NCI-H1694 (cell line): ENCODE measurements at places on chromosomes 16 and 17.

DNA sequence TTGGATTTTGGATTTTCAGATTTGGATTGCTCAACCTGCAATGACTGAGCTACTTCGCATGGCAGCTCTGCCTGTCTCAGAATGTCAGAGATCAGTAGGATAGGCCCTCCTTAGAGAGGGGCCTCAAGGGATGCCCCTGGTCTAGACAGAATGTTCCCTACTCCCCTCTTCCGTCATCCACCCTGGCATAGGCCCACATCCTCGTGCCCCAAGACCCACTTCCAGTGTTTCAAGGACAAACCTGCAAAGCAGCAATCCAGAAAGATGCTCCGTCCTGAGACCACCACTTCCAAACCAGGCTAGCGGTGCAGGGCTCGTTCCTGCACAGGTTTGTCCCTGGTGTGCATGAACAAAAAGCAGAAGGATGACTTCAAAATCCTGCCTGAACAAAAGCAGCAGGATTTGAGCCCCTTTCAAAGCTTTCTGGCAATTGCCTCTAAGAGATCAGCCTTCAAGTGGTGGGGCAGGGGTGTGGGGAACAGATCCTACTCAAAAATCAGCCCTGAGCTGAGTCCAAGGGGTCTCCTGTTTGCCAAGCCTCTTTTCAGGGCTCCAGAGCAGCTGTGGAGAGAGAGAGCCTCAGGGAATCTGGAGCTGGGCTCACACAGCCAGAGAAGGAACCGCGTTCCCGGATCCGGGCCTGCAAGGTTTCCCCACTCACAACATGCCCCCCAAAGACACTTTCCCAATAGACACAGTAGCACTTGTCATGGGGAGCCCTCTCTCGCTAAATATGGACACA lies 121.1 kb downstream of the SOCS1 start:
- no peak for DNase-seq

DNA sequence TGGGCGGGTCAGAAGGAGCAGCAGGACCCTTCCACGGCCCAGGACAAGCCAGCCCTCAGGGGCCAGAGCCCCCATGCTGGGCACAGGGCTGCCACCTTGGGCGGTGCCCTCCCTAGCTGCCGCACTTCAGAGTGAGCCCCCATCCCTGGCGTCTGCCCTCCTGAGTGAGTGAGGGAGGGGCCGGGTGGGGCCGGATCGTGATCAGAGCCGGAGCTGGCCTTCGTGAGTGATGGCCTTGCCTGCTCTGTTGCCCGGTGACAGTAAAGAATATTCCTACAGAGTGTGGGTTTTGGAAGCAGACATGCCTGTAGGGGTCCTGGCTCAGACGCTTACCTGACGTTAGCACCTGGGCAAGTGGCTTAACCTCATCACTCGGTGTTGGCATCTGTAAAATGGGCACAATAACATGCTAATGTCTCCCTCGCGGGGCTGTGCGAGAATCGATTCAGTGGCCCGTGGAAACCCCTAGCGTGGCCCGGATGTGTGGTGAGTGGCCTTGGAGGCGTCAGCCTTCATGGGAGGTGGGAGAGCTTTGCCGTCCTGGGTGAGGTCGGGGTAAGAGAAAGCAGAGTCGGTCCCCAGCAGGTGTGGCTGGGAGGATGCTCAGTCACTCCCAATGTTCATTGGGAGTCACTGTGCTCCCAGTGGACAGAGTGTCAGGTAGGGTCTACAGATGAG lies 26.1 kb downstream of the JPH3 start:
- DNase-seq, result no peak

DNA sequence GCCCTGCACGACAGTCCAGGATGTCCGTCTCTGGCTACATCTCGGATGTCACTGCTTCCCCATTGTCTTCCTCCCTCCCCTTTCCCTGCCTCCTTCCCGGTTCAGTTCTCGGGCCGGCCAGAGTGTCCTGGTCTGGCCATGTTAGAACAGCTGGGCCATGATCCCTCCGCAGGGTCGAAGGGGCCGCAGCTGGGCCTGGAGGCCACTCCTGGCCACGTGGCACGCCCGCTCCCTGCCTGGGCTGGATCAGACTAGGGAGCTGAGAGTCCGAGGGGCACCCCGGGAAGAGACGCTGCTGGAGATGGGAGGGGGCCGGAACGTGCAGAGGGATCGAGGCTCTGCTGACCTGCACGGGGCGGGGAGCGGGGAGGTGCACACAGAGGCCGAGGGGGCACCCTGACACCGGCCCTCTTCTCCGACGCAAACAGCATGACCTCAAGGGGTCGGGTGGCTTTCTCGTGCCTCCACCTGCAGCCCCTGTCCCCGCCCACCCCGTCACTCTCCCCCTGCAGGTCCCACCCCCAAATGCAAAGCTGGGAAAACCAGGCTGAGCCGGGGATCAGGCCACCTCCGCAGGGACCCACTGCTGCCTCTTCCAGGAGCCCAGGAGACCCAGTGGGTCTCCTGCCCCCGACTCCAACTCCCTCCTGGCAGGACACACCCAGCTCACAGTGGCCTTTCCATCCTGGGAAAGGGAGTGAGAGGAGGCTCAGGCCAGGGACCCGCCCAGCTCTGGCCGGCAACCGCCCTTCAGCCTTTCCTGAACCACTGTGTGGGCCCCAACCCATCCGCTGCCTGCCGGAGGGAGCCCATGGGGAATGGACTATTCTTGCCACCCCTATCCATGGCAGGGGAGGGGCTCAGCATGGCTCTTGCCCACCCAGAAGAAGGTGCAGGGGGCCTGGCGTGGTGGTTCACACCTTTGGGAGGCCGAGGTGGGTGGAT lies 38.5 kb downstream of the CTU2 start:
- DNase-seq, result no peak

DNA sequence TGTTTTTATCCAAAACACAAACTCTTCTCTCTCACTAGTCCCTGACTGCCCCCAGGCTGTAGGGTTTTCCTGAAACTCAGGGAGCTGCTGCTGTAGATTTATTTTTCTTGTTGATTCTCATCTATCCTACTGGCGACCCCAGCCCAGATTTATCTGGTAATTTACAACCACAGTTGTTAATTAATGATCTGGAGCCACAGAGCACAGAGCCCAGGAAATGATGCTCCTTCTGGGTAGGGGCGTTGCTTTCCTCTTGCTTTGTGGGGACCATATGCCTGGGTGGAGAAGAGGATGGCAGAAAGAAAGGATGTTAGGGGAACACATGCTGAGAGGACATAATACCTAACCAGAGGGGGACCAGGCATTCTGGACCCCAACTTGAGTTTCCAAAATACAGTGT lies 7.4 kb upstream of the ETV4 start:
- DNase-seq, result no peak

- DNase-seq, result no peak
These were observed 740 bp upstream of the SLC5A10 start for GRCh38 chr17:18950944-18951905.

GRCh38 chr17:82663381-82664275 lies 15.4 kb upstream of the WDR45B start:
- DNase-seq, result no peak

- DNase-seq, result no peak
These were observed 542 bp downstream of the SLC39A11 start for GRCh38 chr17:73091770-73092522.

DNA sequence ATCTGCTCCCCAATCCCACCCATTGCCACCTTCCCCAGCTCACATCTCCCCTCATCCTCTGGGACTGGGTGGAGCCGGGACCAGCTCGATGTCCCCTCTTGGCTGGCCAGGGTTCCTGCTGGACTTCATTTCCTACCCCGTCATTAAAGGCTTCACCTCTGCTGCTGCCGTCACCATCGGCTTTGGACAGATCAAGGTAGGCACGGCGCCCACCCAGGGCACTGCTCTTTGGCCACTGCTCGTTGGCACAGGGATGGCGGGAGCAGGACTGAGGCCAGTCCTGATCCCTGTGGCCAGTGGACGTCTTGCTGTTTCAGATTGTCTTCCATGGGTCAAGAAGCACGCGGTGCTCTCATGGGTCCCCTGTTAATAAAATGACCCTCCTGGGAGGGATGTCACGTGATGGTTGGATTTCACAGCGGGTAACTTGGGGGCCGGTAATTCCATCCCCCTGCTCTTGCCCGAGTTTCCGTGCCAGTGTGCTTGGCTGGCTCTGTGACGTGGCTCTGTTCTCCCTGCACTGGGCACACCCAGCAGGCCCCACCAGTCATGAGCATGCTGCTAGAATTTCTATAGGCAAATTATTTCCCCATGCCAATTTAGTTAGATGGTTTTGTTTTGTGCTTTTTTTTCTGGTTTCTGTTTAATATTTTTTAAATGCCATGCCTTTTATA lies 3.1 kb downstream of the SLC26A11 start:
- no peak for DNase-seq

GRCh38 chr16:68644296-68644695 lies 814 bp upstream of the CDH3 start:
- DNase-seq, result no peak

GRCh38 chr17:76368545-76368944 lies 14.8 kb upstream of the PRPSAP1 start:
- no peak for DNase-seq

- no peak for DNase-seq
These were observed 589 bp downstream of the XYLT2 start for GRCh38 chr17:50346313-50347116.

DNA sequence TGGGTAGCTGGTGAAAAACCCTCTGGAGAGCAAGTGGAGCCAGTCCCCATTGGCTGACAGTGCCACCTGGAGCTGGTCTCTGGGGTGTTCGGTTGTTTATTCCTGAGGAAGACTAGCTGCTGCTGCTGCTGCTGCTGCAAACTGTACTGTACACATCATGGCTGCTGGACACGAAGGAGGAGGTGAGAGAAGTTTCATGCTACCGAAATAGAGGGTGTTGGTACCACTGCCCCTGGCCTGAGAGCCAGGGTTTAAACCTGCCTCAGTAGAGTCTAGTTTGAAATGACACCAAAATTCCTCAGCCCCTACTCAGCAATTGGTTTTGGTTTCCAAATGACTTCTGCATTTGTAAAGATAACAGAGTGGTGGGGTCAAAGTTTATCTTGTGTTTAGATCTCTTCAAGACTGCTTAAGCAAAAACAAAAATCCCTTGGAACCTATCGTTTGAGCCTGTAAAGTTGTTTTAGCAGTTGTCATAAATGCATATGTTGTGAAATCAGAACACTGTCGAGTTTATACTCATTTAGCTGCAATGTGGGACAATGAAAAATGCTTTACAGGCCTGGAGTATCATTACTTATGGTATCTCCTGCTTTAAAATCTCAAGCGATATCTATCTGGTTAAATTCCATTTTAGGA lies 40.8 kb downstream of the CYB5B start:
- DNase-seq, result no peak

DNA sequence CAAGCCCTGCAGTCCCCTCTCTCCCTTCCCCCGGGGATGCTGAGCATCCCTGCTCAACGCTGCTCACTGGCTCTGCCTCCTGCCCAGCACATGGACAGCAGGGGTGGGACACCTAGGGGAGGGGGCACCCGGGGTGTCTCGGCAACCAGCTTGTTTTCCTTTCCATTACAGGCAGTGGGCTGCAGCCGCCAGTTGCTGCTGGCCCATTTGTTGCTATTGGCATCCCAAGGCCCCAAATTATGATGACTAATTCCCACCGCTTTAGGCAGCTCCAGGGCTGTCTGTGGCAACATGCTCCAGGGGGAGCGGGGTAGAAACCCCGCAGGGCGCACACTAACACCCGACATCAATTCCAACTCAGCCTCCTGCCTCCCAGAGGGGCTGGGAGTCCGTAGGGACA lies 4.9 kb downstream of the SDK2 start:
- DNase-seq, result no peak

GRCh38 chr16:68298907-68299561 lies 11.7 kb downstream of the SLC7A6OS start:
- DNase-seq, result peak; percentile 39

DNA sequence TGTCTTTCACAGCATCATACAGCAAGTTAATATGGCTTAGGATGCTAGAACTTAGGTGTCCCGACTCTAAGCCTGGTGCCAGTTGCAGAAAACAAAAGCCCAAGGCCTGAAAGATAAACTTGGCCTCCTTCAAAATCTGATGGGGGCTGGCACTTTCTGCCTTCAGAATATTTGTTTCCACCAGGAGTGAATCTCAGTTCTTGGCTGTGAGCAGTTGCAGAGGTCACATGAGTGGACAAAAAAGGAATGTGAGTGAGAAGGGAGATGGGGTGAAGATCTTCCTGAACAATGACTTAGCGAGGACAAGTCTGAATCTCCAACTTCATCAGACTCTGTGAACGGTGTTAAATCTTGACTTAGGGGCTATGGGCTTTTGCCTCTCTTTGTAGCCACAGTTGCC lies 46.6 kb downstream of the HOXB1 start:
- DNase-seq, result no peak

DNA sequence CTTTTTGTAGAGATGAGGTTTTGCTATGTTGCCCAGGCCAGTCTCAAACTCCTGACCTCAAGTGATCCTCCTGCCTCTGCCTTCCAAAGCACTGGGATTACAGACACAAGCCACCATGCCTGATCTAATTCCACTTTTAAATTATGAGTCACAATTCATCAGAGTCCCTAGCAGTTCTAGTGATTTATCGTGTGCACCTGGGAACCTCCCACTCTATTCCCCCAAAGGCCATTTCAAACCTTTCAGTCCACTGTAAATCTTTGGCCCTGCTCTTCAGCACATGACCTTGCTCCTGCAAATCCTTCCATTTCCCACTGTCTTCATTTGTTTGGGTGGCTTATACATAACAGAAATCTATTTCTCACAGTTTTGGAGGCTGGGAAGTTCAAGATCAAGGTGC lies 73.0 kb downstream of the HS3ST2 start:
- DNase-seq, result no peak

- DNase-seq, result no peak
These were observed 241.7 kb downstream of the SEC14L1 start for GRCh38 chr17:77382356-77382911.

GRCh38 chr17:39002991-39003715 lies 36.0 kb upstream of the FBXO47 start:
- no peak for DNase-seq

GRCh38 chr17:67055041-67055443 lies 10.7 kb downstream of the CACNG1 start:
- DNase-seq, result no peak

DNA sequence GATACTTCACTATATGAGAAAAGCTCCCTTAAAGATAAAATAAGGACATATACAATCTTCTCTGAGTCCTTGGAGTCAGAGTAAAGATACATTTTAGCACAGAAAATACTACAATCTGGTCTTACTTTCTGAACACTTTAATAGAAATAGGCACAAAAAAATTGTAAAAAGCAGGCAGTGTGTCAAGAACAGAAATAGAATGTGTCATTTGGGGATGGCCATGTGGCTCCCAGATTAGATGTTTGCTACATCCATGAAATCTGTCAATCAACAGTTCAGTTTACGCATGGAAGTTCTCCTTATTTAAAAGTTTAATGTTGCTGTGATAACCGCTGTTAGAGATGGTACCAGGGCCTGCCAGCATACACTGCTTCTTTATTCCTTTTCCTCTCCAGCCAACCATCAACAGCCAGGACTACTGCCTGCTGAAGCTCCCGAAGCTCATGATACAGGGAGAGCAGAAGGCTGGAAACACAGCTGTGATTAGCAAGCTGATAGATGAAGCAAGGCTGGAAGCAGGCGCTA lies 278.5 kb downstream of the CEP112 start:
- DNase-seq, result no peak
